Left colon (tissue), 2 donors: ENCODE measurements at places on chromosomes 4 and X. TPM values are rescaled to one million over a fixed set of nuclear protein-coding genes. Genes with fewer than 3 reads are reported as not detected.

DNA sequence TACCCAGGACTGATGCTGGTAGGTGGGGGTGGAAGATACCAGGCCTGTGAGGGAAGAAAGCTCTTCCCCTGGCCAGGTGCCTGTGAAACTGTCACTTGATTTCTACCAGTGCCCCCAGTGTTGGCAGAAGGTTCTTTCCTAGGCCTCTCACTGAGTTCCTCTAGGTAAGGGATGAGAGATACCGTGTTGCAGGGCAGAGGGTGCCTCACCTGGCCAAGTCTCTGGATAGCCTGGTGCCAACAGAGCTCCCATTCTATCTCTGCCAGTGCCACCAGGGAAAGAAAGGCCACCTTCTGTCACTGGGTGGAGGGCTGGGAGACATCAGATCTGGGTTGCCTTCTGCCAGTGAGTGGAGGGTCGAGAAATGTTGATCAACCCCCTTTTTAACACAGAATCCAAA, 94.1 kb downstream of the RTL5 start:
- DNase-seq: no peak

DNA sequence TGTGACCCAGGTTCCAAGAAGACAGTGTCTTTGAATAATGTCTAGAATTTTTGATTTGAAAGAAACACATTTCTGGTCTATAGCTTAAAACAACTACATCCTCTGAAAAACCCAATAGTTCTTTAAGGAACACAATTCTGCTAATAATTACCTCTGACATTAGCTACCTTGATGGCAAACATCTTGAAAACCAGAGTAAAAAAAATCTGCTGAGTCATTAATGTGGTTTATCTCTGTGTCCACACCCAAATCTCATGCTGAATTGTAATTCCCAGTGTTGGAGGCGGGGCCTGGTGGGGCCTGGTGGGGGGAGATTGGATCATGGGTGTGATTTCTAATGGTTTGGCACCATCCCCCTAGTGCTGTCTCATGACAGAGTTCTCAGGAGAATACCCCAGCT, 1233.8 kb downstream of the NLGN4X start:
- DNase-seq: no peak

DNA sequence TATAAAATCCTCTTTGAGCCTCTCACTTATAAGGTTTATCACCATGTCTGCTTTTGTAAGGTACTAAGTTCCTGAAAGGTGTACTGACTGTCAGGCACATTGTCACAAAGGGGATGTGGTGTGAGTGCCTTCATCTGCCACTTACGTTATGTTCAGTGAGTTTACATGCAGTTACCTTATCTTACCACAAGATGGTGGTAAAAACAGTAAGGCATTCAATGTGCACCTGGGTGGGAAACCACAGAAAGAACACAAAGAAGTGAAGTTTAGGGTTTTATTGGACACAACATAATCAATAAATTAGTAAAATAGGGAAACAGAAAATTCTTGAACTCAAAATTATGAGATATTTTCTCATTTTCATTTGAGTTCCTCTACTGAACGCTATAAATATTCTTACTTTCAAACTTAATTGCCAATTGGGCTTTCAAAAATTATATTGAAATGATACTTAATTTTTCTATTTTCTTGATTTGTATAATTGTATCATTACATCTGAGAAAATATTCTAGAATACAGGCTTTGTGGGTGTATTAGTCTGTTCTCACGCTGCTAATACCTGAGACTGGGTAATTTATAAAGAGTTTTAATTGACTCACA, 650.8 kb downstream of the PCDH7 start:
- no peak for DNase-seq

DNA sequence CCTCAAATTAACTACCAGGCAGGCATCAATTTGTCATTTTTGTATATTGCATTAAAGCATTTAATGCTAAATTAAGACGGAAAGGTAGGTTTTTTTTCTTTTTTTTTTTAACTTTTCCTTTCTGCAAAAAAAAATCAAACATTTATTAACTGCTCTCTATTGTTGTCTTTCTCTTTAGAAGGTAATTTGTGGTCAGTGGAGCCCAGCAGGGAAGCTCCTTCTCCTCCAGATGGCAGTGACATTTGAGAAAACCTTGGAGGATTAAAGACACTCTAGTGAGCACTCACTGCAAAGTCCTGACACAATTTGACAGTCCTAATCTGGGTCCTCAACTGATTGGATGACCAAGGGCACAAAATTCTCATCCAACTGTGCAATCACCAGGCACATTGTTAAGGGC, 102.4 kb downstream of the SLIT2 start:
- DNase-seq: no peak

DNA sequence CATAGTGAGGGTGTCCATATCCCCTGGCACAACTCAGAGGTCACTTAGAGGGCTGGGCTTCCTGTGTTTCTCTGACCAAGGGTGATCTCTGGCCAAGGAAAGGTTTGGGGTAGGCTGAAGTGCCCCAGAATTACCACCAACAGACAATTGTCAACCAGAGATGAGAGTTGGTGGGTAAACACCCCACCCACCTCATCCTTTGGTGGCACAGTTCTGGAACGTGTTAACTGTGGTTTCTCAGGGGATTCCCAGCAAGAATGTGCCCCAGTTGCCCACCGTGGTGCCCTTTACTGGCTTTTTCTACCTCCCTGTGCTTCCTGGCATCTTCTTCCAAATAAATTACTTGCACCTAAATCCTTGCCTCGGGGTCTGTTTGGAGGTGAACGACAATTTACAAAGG, 17.1 kb downstream of the GRPR start:
- DNase-seq: no peak

The DCAF12L2 gene
- 0.22 TPM for total RNA-seq

The SUPT20HL2 gene
- not detected for total RNA-seq

DNA sequence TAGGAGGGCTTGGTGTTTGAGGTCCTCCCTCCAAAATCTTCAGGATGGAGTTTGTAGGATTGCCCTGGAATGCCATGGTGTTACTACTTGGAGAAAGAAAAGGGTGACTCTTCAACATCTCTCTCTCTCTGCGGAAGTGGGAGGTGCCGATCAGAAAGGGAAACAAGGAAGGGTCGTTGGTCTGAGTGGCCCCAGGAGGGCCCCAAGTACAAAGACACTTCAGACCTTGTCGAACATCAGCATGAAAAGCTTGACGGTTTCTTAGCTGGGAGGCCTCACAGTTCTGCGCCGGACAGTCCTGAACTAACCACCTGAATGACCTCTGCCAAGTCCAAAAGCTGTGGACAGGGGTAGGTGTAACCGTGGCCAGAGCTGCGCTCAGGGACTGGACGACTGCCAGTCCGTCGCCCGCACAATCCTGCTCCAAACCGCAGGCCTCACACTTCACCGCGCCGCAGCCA, 646 bp upstream of the GSX2 start:
- DNase-seq: no peak

The IL21 gene
- not detected for total RNA-seq

GRCh38 chr4:94798808-94799207, 41.1 kb downstream of the BMPR1B start:
- no peak for DNase-seq

The GLOD5 gene
- total RNA-seq: 11.4 TPM

DNA sequence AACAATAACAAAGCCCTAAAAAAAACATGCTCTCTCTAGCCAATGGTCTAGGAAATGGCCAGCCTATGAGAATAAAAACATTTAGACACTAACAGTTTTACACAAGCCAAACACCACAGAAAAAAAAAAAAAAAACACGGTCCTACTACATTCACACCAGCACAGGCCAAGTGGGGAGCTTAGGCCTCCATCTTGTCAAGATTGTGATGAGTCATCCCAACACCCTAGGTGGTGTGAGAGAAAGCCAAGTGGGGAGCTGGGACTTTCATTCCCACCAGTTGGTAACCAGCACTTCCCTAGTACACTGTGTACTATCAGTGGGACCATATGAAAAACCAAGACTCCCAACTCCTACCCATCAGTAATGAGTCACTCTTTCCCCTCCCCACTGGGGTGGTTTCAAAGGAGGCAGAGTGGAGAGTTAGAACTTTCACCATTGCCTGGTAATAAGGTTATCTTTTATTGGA, 95.6 kb downstream of the ADAMTS3 start:
- DNase-seq: no peak

GRCh38 chr4:106951891-106952290, 84.2 kb downstream of the DKK2 start:
- no peak for DNase-seq

GRCh38 chrX:110491846-110492620, 133.4 kb downstream of the RTL9 start:
- DNase-seq: no peak

GRCh38 chr4:23770011-23770410, 119.8 kb downstream of the PPARGC1A start:
- DNase-seq: no peak

The STOX2 gene
- total RNA-seq: 1.8 TPM

- DNase-seq: no peak
These were observed at the start of gene ETNPPL for GRCh38 chr4:108762559-108763225. Gene ETNPPL (minus strand): TSS chr4:108763053. CDS start chr4:108762898, 155 bp downstream.

DNA sequence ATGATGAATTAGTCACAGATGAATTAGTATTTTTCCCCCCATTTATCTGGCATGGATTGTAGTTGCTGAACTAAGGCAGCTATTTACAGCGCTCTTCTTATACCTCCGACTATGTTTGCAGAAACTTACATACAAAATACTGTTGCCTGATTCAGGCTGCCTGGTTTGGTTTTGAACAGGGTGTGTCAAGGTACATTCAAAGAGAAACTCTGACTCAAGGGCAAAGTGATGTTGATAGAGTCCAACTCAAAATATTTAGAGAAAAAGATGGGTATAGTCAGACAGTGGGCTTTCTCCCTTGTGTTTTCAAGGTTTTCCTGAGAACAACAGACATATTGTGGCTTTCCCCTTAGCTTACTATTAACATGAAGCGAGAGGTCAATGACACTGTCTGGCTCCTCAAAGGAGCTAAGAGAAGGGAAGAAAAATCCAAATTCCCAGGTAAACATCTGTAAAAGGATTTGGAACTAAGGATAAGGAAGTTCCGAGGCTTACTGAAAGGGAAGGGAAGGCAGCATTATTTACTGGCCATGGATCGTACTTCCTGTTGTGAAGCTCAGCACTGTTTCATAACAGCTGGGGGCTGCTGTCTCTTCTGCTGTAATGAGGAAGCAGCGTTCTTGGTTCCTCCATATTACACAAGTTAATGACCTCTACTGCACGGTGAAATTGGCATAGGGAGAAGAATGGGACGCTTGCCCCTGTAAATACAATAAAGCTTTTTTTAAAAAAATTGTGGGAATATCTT, 30.9 kb downstream of the FAM9C start:
- peak; percentile 57 for DNase-seq

DNA sequence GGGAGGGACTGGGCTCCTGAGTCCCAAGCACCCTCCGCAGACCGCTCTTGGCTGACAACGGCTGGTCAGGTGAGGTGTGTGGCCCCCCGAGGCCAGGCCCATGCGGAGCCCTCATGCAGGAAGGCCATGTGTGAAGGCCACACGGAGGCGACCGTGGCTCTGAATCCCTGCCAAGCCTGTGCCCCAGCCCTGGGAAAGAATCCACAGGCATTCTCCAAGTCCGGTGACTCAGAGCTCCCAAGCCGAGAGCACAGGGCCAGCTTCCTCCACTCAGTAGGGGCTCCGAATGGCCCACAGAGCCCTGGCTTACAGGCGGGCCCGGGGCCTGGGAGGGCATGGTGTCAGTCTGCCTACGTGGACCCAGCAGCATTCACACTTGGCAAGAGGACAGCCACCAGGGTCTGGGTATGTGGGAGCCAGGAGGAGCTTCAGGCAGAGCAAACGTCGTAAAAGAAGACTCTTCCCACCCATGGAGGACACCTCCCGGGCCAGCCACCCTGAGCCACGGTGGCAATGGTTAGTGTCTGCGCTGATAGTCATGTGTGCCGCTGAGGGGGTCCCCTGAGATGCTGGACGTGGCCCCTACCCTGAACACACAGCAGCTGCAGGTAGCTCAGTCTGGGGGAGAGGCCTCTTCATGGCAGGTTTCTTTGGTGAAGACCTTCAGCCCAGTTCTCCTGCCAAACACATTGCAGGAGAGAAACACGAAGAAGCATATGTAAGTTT, 105.7 kb downstream of the PSAPL1 start:
- DNase-seq: no peak

DNA sequence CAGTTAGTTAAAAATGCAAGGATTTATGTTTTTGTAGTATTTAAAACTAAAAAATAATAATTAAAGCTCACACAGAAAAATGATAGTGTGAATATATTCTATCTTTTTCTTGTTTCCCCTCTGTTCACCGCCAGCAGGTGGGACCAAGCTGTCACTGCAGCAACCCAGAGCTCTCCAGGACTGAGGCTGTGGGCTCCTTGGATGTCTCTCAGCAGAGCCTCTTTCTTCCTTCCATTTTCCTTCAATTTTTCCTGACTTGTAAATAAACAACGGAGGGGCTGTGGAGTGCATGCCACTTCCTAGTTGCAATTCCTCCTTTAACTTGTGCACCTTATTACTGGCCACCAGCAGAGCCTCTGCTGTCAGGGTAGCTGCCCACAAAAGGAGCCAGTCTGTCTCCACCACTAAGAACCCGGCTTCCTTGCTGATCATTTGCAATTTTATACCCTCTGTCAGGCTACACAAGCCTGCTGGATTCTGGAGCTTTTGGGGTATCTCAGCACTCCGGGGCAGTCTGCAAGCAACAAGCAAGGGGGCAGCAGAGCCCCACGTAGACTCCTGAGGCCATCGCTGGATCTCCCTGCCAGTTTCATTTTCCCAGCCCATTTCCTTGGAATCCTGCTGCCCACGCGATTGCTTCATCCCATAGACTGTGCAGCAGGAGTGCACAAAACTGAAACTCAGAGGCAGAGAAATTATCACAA, 1467.4 kb downstream of the C4orf33 start:
- peak; percentile 3 for DNase-seq

DNA sequence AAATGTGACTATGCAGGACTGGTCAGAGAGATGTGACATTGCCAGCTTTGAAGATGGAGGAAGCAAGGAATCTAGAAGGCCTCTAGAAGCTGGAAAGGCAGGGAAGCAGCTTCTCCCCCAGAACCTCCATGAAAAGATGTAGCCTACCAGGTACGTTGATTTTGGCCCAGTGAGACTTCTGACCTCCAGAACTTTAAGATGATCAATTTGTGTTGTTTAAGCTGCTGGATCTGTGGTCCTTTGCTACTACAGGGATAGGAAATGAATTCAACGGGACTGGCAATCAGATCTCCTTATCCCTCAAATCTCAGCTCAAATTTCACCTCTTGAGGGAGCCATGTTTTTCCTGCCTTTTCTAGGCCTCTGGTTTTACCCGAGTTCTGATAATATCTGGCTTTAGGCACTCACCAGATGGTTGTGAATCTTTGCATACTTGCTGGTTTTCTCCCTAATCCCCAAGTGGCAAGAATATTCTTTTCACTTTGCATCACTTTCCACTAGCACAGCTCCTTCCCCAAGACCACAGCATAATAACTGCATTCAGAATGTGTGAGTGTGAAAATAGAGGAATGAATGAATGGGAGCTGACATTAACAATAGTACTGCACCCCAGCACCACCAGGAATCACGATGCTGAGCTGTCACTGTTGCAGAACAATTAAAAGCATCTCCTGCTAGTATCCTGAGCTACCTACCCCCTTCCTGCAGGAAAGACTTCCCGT, 25.5 kb upstream of the TMSB4X start:
- DNase-seq: no peak

The CXCL10 gene
- total RNA-seq: 2.5 TPM

GRCh38 chr4:71389149-71389827, 50.5 kb downstream of the SLC4A4 start:
- no peak for DNase-seq

The CPLX1 gene
- total RNA-seq: 2.7 TPM

- no peak for DNase-seq
These were observed 9.0 kb upstream of the BCOR start for GRCh38 chrX:40106676-40107290.

GRCh38 chrX:113873056-113873455, 710.8 kb upstream of the HTR2C start:
- no peak for DNase-seq
